ENCODE measurements at places on chromosomes 7 and 10.

DNA sequence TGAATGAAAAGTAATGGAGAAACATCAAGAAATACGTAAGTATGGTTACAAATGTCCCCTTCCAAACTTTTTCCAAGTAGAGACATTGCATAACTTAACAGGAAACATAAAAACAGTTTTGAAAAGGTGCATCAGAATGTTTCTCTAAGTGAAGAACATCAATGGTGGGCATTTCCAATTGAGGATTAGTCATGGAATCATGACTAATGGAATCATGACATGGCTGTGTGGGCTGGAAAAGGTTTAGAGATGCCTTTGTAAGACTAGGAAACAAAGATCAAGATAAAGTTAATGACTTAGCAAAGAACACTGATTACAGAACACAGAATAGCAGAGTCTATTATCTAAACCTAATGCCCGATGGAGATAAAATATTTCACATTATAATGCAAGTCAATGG lies 272.0 kb downstream of the HPSE2 start:
- no peak for DNase-seq

DNA sequence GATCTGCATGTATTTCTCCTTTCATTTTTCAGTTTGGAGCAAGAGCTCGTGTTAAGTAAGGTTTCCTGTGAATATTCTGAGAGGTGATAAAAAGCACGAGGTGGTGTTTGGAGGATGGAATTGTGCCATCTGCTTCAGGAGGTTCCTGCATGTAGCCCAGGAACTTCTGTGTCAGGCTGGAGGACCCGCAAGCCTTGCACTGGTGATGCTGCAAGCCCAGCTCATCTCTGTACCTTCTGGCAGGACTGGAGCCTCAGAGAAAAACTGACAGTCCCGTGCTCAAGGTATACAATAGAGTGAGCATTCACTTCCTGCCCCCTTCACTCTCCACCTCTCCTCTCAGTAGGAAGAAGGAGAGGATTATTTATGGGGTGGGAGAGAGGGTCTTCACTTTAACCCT lies 240.7 kb upstream of the CCDC6 start:
- no peak for DNase-seq

DNA sequence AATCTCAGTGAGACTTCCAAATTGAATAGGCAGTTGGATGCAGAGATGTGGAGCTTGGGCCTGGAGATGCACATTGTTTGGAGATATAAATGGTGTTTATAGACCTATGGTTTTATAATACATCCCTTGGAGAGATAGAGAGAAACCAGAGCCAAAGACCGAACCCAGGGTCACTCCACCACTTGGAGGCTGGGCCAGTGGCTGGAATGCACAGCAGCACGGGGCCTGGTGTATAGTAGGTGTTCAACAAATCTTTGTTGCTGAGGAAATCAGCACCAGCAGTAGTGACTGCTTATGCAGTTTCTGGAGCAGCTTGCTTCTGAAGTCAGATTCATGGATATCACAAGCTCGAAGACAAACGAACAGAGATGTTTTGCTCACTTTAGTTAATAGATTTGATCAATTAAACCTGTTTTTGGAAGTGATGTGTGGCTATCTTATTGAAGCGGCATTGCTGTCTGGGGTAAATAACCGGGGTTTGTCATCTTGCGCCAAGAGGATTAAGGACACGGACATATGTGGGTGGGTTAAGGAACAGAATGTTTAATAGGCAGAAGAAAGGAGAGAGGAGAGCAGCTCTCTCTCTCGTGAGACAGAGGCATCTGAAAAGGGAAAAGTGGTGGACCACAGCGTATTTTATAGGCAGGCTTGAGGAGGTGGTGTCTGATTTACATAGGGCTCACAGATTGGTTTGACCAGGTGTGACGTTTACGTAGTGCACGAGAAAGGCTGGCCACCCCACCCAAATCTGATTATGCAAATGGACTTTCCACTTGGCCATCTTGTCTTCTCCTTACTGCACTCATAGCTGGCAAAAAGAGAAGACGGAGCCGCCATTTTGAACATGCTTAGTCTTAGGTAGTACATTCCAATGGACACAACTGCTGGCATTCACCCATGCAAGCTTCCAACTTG lies 11.1 kb downstream of the RBP4 start:
- no peak for DNase-seq

- DNase-seq: no peak
Observed at GRCh38 chr10:86082556-86082955, 284.0 kb downstream of the GRID1 start.

- no peak for DNase-seq
Observed at GRCh38 chr10:110916554-110917346, 2.2 kb downstream of the BBIP1 start.

- DNase-seq: no peak
Observed at GRCh38 chr10:60604342-60604741, 173.9 kb upstream of the CDK1 start.

- no peak for DNase-seq
Observed at GRCh38 chr7:75711656-75712514, 26.9 kb downstream of the HIP1 start.

- no peak for DNase-seq
Observed at GRCh38 chr10:71701496-71702132, 18.0 kb downstream of the C10orf105 start.

DNA sequence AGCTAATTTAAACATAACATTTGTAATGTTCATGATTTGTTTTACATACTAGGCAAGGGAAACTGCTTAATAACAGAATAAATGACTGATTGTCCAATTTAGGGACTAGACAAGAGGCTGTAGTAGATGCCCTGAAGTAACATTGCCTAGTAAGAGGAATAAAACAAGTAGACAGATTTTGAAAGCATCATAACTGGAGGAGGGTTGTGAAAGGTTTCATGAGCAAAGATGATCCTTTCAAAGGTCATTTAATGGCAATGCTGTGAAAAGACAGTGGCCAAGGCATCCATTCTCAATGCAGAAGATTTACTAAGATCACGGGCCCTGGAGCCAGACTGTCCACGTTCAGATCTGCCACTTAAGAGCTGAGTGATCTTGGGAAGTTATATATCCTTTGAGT lies 44.8 kb upstream of the HHEX start:
- no peak for DNase-seq

DNA sequence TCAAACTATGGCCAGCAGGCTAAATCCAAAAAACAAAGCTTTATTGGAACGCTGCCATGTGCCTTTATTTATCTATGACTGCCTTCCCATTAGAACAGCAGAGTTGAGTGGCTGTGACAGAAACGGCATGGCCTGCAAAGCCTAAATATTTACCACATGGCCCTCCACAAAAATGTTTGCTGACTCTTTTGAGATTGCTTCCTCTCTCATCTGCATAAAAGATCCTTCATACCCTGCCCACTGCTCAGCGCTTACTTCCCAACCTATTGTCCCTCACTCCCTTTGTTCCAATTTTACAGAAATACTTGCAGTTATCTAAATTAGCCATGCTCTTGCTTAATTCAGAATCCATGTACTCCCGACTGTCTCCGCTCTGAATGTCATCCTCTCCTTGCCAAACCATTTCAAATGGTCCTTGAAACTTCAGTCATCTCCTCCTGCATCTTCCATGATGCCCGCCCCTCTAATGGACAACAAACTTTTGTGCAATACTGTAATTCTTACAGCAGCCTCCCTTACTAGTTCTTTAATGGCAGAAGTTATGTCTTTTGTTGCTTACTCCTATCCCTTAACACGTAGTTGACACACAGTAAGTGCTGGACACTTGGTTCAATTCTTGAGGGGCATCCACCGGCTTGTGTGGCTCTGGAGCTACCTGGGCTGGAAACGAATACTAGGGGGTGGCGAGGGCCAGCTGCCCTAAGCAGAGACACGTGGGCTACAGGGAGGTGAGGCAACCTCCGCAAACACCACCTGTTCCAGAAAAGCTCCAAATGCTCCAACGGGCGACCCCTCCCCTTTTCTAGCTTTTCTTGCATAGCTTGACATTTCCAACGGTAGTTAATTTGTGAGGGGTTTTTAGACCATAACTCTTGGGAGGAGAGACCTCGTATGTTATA lies 832 bp downstream of the XRCC2 start:
- no peak for DNase-seq

DNA sequence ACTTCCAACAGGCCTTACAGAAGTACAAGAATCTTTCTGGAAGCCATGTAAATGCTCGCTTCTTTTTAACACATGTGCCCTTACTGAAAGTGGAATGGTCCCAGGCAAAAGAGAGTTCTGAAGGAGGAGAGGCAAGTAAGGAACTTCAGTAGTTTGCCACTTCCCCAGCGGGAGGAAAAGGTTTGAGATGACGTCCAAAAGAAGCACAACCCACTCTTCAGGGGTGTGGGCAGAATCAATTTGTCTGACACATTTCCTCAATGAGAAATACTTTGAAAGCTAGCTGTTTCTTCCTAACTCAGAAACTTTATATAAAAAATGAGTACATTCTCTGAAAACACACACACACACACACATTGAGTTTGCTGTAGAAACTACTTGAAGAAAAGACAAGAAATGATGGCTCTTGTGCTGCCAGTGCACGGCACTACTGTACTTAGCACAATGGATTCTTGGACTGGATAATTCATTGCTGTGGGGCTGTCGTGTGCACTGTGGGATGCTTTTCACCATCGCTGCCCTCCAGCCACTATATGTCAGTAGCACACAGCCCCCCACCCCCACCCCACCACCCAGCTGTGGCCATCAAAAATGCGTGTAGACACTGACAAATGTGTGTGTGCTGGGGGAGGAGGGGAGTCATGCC lies 183.0 kb downstream of the SRPK2 start:
- no peak for DNase-seq

DNA sequence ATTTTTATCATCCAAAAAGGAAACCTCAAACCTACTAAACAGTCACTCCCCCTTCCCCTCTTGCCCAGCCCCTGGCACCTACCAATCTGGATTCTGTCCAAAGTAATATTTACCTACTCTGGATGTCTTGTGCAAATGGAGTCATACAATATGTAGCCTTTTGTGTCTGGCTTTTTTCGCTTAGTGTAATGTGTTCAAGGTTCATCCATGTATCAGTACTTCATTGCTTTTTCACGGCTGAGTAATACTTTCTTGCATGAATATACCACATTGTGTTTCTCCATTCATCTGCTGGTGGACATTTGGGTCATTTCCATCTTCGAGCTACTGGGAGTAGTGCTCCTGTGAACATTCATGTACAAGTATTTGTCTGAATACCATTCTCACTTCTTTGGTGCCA lies 113.6 kb downstream of the EEPD1 start:
- DNase-seq: no peak

- DNase-seq: no peak
Observed at GRCh38 chr10:69938541-69938991, 114.1 kb upstream of the MACROH2A2 start.

GRCh38 chr7:116981939-116982338 lies 28.6 kb downstream of the ST7 start:
- DNase-seq: no peak

DNA sequence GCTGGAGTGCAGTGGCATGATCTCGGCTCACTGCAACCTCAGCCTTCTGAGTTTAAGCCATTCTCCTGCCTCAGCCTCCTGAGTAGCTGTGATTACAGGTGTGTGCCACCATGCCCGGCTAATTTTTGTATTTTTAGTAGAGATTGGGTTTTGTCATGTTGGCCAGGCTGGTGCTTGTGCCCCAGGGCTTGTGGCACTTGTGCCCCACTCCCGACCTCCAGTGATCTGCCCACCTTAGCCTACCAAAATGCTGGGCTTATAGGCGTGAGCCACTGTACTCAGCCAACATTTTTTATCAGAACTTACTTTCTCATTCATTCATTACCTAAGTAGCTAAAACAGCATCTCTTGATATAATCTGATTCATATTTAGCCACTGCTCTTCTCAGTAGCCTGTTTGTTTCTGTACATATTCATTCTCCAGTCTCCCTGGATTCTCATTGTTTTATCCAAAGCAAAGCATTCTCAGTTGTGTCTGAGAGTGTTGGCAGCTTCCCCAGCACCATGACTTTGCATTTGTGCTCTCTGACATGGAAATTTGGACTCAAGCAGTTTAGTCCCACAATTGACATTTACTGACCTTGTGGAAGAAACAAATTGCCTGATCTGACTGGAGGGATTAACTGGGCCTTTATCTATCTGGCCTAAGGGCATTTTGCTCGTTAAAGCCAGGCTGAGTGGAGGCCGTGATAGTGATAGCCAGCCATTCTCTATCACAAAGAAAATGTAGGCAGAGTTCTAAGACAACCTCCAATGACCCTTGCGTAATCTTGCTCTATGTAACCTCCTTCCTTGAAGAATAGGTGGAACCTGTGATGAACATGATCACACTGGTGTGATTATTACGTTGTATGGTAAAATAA lies 44.9 kb downstream of the AKR1B15 start:
- no peak for DNase-seq

- peak; percentile 29 for DNase-seq
Observed at GRCh38 chr10:132836832-132837540, 51.0 kb upstream of the NKX6-2 start.

DNA sequence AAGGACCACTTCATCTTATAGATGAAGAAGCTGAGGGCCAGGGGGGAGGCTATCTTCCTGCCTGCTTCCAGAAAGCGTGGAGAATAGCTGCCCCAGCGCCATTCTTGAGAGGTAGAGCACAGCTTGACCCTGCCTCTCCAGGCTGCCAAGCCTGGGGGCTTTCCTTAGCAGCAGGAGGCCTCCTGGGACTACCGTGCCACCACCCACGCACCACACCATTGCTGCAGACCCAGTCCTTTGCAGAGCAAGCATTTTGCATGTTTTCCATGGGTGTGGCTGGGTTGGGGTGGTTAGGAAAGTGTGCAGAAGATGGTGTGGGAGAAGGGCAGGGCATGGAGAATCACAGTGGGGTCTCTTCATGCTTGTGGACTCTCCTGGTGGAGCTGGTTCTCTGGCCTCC lies 64.9 kb downstream of the TBXAS1 start:
- DNase-seq: no peak

DNA sequence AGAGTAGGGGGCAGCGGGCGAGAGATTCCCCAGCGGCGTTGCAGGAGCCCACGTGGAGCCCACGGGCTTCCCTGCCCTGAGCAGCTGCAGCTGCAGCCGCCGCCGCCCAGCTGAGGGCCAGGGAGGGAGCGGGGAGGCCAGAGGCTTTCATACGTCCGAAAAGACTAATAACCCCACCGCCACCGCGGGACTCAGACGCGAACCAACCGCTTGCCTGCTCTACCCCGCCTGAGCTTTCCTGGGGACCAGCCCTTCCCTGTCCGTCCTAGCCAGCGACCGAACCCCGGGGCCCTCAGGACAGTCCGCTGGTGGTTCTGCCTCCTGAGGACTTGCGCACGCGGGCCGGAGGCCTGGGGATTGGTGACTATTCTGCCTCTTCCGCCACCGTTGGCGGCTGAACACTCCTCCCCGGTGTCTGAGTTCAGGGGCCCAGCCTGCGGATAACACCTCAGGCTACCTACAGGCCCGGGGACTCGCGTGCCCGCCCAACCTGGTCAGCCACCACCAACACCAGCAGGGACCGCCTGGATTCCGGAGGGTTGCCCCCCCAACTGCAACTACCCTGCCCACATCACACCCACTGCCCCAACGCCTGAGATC lies 18.4 kb downstream of the IFT22 start:
- DNase-seq: no peak

DNA sequence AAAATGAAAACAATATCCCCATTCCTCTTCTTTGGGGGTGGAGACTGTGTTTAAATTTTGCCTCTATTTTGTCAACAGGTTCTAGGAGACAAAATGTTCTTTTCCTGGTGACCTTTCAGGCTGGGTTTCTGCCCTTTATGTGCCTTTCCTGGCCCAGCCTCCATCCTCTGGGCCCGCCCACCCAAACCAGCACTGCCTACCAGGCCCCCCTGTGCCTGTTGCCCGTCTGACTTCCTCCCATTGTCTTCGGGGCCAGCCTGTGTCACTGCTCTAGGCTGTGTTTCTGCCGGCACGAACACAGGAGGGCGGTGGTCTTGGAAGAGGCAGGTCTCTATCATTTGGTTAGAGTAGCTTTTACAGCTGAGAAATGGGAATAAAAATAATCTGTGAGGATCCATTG lies 13.9 kb downstream of the TSPAN14 start:
- DNase-seq: no peak

- DNase-seq: no peak
Observed at GRCh38 chr10:90575125-90575524, 282.7 kb downstream of the HTR7 start.
